Stimulated activated CD4-positive, alpha-beta T cell treated with anti-CD3 and anti-CD28 coated beads, Interleukin-4, amount 100 ng/mL, for 4 hours (primary cell): ENCODE measurements at places on chromosomes 11 and 22.
A peak's percentile ranks its signal among the peaks of the same experiment; 100 is the strongest.

DNA sequence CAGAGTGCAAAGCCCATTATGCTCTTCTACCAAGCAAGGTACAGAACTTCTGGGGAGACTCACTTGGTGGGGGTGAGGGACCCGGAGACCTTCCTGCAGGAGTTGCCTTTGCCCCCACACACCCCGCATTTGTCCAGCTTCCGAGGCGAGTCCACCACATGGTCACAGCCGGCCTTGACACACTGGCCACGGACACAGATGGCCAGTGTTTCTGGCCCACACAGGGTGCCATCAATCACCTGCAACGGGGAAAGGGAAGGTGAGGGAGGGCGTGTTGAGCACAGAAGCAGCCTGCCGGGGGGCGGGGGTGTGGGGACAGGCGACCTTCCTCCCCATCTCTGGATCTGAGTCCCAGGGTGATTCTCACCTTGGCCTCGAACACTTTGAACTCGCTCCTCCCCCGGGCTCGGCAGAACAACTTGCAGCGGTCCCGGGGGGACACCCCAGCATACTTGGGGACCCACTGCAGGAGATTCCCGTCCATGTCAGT lies 20.0 kb downstream of the ADAMTS8 start:
- no peak for DNase-seq

- DNase-seq = no peak
These were observed 2.7 kb upstream of the GNB1L start for GRCh38 chr22:19857382-19857781.

- DNase-seq = peak; percentile 17
These were observed 1.6 kb downstream of the SPTBN2 start for GRCh38 chr11:66727282-66728037.

DNA sequence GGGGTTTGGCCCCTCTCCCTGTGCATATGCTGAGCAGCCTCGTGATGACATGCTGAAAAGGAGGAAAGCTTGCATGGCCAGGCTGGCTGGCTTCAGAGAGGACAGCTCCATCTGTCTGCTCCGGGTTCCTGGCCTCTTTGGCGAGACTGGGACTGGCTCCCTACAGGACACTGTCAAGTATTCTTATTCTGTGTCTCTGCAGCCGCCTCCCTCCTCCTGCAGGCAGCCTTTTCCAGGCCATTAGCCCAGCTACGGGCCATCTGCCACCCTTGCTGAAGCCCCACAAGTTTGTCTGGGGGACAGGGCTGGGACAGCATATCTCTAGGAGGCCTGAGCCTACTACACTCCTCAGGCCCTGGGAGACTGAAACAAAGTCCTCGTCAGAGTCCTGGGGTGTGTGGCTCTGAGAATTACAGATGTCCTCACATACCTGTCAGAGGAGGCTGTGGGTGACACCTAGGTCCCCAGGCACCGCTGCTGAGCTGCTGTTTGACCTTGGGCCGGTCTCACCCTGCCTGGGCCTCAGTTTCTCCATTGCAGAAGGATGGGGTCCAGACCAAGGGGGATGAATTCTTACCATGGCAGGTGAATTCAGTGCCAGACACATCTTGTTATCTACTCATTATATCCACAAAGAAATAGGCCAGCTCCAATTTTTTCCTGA lies 11.0 kb downstream of the MRGPRG start:
- no peak for DNase-seq

- no peak for DNase-seq
These were observed 57.1 kb upstream of the PPP6R3 start for GRCh38 chr11:68403424-68403823.

GRCh38 chr11:112024178-112024772 lies 933 bp upstream of the DLAT start:
- DNase-seq = no peak

DNA sequence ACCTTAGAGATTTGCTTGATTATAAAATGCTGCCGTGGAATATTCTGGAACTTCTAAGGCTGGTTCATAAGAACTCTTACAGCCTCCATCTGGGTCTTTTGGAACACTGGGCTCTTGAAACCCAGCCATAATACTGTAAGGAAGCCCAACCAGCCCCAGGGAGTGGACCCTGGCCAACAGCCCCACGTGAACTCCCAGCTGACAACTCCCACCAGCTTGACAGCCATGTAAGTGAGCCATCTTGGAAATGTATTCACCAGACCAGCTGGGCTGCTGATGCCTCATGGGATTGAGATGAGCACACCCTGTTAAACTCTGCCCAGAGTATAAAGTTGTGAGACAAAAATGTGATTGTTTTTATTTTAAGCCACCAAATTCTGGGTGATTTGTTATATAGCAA lies 378.7 kb upstream of the RAG2 start:
- DNase-seq = no peak

GRCh38 chr11:131595797-131596196 lies 225.4 kb downstream of the NTM start:
- no peak for DNase-seq

DNA sequence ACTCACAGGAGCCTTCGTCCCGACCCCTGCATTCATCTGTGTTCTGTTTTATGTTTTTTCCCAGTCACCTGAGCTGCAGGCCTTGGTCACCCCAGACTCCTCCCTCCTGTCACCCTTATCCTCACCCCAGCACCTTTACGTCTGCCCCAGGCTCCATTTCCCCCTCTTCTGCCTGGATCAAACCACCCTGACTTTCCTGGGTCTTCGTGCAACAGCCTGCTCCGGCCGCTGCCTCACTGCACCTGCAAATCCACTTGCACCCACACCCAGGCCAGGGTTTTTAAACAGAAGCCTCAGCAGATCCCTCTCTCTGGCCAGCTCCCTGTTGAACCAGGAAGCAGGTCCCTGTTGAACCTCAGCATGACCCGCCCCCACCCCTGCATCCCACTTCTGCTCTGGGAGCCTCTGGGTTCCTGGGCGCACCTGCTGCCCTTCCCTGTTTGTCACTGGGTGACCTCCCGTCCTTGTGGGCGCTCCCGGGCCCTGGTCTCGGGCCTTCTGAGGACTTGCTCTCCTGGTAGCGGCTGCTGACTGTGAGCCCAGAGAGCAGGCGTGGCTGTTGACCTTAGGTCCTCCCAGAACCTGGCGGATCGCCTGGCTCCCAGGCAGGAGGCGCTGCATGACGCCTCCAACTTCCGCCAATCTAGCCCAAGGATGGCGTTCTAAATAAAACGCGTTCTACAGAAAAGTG lies 12.8 kb downstream of the MAPK8IP2 start:
- no peak for DNase-seq

DNA sequence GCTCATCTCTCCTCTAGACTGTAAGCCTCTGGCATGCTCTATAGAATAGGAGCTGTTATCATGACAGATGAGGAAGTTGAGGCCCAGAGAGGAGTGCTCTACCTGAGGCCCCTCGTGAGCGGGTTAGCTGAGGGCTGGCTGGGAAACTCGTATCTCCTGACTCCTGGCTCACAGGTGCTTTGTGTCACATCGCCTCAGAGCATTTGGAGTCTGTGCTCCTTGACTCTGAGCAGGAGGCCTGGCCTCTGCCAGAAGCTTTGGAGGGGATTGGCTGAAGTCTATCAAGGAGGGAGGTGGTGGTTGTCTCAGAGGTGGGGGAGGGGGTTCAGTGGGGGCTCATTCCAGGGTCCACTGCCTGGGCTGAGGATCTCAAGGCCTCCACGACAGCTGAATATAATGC lies 7.4 kb downstream of the KCNC1 start:
- DNase-seq = no peak

DNA sequence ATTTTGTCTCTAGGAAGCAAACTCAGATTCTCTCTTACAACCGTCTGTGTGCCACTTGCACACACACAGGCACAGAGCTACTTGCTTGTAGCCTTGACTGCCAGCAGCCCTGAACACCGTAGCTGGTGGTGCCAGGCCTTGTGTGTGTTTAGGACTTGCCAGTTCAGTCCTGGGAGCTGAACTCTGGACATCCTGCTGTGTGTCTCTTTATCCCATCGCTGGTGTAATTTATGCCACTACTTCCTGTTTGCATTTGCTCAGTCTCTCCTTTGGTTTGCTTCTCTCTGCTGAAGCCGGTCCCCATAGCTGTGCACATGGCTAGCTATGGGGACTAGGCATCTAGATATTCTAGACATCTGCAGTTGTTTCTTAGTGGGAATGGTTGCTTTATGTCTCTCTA lies 24.0 kb downstream of the MARK2 start:
- no peak for DNase-seq

- no peak for DNase-seq
These were observed 4.3 kb upstream of the ACR start for GRCh38 chr22:50733521-50734342.

GRCh38 chr22:33844273-33844672 lies 76.0 kb downstream of the LARGE1 start:
- DNase-seq = no peak

DNA sequence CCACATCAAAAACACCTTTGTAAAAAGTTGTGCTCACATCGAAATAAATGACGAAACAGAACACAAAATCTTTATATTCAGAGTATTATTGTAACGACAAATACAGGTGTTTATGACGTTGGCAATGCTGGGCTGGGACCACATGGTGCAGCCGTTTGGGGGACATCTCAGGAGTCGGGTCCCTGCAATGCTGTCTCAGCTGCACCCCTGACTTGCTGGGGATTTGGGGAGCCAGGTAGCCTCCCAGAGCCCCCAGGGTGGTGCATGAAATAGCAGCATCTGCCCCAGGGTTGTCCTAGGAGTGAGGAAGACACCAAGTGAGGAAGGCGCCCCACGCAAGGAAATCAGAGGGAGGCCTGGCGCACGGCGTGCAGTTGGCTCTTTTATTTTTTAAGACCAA lies 1526.8 kb downstream of the BRD1 start:
- no peak for DNase-seq

DNA sequence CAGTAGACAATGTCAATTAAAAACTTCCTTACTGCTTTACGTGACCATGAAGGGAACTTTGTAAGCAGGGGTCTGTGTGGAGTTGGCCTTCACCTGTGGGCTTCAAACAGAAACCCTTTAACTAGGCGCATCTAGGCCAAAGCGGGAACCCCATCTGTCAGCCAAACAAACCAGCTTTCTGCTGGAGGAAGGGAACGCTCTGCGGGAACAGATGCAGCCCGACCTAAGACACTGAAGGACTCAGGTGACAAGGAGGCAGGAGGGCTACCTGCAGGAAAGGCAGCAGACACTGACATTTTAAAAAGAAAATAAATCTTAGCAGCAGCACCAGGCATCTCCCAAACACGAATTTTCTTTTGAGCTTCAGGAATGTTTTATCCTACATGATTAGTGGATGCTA lies 78.4 kb downstream of the CADM1 start:
- DNase-seq = no peak

GRCh38 chr22:30358541-30358940 lies 1.7 kb downstream of the CCDC157 start:
- no peak for DNase-seq

- DNase-seq = no peak
These were observed 128.1 kb upstream of the TOP3B start for GRCh38 chr22:22110548-22111266.

GRCh38 chr11:62644220-62644619 lies 2.2 kb downstream of the GANAB start:
- DNase-seq = no peak

DNA sequence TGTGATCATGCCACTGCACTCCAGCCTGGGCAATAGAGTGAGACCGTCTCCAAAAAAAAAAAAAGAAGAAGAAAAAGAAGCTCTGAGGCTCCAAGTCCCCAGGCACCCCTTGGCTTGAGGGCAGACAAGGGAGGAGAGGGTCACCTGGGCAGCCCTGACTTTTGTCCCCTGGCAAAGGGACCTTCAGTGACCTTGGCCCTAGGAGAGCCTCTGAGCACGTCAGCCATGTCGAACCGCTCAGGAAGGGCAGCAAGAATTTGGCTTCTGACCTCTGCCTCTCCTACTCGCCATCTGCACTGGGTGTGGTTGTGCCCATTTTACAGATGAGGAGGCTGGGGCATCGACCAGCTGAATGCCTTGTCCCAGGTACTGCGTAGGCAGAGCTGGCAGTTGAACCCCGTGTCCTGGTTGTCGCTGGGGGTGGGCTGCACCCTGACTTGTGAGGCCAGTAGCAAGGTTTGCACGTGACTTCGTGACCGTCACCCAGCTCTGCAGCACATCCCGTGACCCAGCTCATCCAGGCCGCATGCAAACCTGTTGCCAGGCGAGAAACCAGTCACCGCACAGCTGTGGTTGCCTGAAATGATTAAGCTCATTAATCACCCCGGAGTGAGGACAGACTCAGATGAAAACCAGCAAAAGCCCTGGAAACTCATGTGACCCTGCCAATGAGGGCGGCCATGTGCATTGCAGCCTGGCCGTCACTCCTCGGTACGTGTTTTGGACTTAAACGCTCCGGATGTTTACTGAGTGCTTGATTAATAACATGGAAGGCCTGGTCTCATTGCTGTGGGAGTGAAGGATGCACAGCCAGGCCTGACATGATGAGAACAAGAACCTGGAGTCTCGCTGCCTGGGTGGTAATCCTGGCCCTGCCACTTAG lies 47.7 kb upstream of the PPP6R3 start:
- DNase-seq = no peak

- DNase-seq = peak; percentile 45
These were observed 2.9 kb upstream of the WDR74 start for GRCh38 chr11:62842171-62842741.

GRCh38 chr22:31612891-31613285 lies 49.1 kb downstream of the PISD start:
- DNase-seq = no peak

- no peak for DNase-seq
These were observed 72.8 kb downstream of the RPUSD4 start for GRCh38 chr11:126138636-126139035.

DNA sequence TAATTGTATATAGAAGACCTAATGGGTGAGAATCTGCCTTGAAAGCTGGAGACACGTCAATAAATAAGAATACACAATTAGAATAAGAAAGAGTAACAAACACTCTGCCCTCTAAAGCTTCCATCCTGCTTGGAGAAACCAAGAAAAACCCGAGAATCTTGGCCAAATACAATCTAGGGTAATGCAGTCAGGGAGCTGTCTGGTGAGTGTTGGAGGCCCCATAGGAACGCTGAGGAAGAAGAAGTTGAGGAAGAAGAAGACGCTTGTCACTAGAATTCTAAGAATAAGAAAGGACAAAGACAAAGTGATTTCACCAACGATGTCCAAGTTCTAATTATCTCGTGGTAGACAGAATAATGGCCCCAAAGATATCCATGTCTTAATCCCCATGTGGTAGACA lies 4485.9 kb upstream of the OR11H1 start:
- no peak for DNase-seq

GRCh38 chr22:48819232-48819631 lies 1008.4 kb downstream of the BRD1 start:
- no peak for DNase-seq

DNA sequence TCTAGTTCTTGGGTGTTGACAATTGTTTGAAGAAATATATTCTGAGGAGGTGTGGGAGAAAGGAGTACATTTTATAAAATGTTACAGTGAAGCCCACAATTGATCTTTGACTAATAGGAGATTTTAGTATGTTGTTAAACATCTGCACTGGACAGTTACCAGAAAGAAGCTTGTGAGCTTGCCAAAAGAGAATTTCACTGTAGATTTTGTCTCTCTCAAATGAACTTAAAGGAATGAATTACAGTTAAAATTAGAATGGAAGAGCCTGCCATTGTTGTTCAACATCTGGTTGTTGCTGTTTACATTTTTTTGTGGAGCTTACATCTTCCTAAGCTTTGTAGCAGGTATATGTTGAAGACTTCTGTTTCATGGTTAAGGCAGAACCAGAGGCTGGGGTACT lies 620.5 kb upstream of the CCDC179 start:
- no peak for DNase-seq

GRCh38 chr11:36278531-36279282 lies 10.5 kb downstream of the COMMD9 start:
- DNase-seq = no peak

- DNase-seq = no peak
These were observed 3.8 kb downstream of the TIMM8B start for GRCh38 chr11:112082729-112083128.

GRCh38 chr11:12097219-12097618 lies 13.2 kb upstream of the MICAL2 start:
- no peak for DNase-seq

GRCh38 chr11:31845331-31845730 lies 34.2 kb upstream of the PAX6 start:
- no peak for DNase-seq
